ENCODE measurements at places on chromosomes 16 and 17.

GRCh38 chr17:57899822-57900221 lies 50.0 kb upstream of the MRPS23 start:
- DNase-seq = no peak
- no peaks in the 10 kb centered on the region for H3K36me3 ChIP-seq
- H3K4me3 ChIP-seq = no peak overlapping the region
- H3K27ac ChIP-seq = no peak overlapping the region
- H3K4me1 ChIP-seq = peaks cover 10% of the 10 kb centered on the region

- peaks cover 71% of the 10 kb centered on the region for H3K27me3 ChIP-seq
- H3K36me3 ChIP-seq = no peaks in the 10 kb centered on the region
- no peak overlapping the region for H3K27ac ChIP-seq
- DNase-seq = peak; percentile 30
Measured at GRCh38 chr16:80932708-80933095, 74.0 kb downstream of the CMC2 start.

- DNase-seq = peak; percentile 55
- no peaks in the 10 kb centered on the region for H3K27me3 ChIP-seq
- no peak overlapping the region for H3K27ac ChIP-seq
- H3K36me3 ChIP-seq = peaks cover 55% of the 10 kb centered on the region
Measured at GRCh38 chr17:45394913-45395568, 37.6 kb downstream of the ARHGAP27 start.

DNA sequence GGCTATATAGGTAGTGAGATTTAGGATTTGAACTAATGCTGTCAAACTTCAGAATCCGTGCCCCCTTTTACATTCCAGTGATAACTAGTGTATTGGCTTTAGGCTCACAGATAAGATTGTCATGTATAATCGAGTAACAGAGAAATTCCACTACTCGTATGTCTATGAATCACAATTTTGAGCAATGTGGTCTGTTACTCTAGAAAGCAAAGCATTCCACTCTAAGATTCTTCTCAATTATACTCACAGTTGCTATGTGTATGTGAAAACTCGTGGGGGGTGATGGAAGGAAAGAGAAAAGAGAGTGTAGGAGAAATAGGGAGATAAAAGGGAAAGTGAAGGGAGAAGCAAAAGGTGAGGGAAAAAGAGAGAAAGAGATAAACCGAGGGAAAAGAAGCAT lies 1175.1 kb upstream of the GOT2 start:
- no peaks in the 10 kb centered on the region for H3K36me3 ChIP-seq
- no peak for DNase-seq
- H3K4me3 ChIP-seq = no peak overlapping the region
- H3K27me3 ChIP-seq = no peaks in the 10 kb centered on the region

DNA sequence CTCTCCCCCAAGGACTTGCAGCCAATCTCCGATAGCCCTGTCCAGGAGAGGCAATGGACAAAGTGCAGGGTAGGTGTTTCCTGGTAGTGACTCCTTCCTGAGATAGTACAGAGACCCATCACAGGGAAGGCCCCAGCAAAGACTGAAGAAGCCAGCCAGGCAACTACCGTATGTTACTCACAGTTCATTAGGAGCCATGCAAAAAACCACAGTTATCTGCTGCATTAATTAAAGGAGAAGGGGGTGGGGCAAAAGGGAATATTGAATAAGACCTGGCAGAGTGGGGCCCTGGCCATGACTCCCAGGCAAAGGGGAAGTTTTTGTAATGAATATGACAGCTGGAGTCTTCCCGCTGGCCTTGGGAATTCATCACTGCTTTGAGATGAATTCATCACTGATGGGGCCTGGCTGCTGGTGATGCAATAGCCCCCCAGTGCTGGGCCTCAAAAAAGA lies 2.5 kb upstream of the SLC13A2 start:
- H3K4me3 ChIP-seq = no peak overlapping the region
- peaks cover 8% of the 10 kb centered on the region for H3K27me3 ChIP-seq
- H3K27ac ChIP-seq = no peak overlapping the region
- DNase-seq = no peak
- H3K36me3 ChIP-seq = no peaks in the 10 kb centered on the region

- no peak overlapping the region for H3K4me3 ChIP-seq
- H3K4me1 ChIP-seq = peaks cover 2% of the 10 kb centered on the region
- DNase-seq = no peak
- H3K36me3 ChIP-seq = no peaks in the 10 kb centered on the region
Measured at GRCh38 chr16:85728879-85729278, 22.0 kb downstream of the C16orf74 start.

DNA sequence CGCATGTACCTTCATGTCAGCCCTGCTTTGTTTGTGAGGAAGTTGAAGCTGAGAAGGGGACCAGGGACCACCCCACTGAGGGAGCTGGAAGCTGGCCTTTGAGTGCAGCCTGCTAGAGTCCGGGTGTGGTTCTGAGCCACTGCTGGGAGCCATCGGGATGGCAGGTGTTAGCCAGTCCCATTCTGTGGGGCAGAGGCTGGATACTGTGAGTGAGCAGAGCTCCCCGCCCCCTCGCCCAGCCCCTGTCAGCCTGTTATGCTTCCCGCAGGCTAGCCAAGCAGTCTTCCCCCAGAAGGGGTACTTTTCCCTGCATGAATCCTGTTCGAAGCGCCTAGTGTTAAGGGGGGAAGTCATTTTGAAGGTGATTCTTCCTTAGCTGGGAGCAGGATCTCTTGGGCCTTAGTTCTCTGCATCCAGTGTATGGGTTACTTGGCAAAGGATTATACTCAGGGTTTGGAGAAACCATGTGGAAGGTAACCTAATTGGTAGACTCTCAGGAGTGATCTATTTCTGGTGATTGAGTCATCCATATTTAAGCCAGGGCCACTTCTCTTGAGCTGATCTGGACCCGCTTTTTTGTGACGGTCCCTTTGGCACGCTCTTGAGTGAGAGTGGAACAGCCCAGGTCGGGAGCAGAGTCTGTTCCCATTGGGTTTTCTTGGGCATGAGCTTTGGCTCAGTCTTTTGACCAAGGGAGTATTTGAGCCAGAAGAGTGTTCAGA lies 23.8 kb downstream of the AKAP1 start:
- peak overlapping the region; percentile 12 for H3K27ac ChIP-seq
- H3K4me1 ChIP-seq = peaks cover 8% of the 10 kb centered on the region
- H3K4me3 ChIP-seq = no peak overlapping the region

- H3K4me3 ChIP-seq = no peak overlapping the region
- no peaks in the 10 kb centered on the region for H3K27me3 ChIP-seq
- H3K36me3 ChIP-seq = peaks cover 1% of the 10 kb centered on the region
- no peak for DNase-seq
Measured at GRCh38 chr16:46947900-46948547, 25.4 kb downstream of the DNAJA2 start.

- no peaks in the 10 kb centered on the region for H3K4me1 ChIP-seq
- H3K27ac ChIP-seq = no peak overlapping the region
- no peaks in the 10 kb centered on the region for H3K36me3 ChIP-seq
- peaks cover 32% of the 10 kb centered on the region for H3K27me3 ChIP-seq
- no peak for DNase-seq
Measured at GRCh38 chr17:5631958-5632590, 47.8 kb upstream of the NLRP1 start.

GRCh38 chr17:80861892-80862291 lies 129.7 kb upstream of the CHMP6 start:
- H3K4me1 ChIP-seq = peaks cover 87% of the 10 kb centered on the region
- peak; percentile 66 for DNase-seq
- no peak overlapping the region for H3K4me3 ChIP-seq
- H3K27ac ChIP-seq = peak overlapping the region; percentile 98
- peaks cover 84% of the 10 kb centered on the region for H3K36me3 ChIP-seq

GRCh38 chr17:65055280-65055707 lies 1.2 kb downstream of the GNA13 start:
- no peaks in the 10 kb centered on the region for H3K27me3 ChIP-seq
- peak overlapping the region; percentile 96 for H3K27ac ChIP-seq

GRCh38 chr16:46949241-46949892 lies 24.1 kb downstream of the DNAJA2 start:
- H3K36me3 ChIP-seq = peaks cover 10% of the 10 kb centered on the region
- peaks cover 21% of the 10 kb centered on the region for H3K4me1 ChIP-seq

- H3K4me1 ChIP-seq = peaks cover 5% of the 10 kb centered on the region
- no peak overlapping the region for H3K4me3 ChIP-seq
- H3K27me3 ChIP-seq = peaks cover 12% of the 10 kb centered on the region
- no peaks in the 10 kb centered on the region for H3K36me3 ChIP-seq
Measured at GRCh38 chr17:50614471-50615051, 20.1 kb upstream of the ABCC3 start.

GRCh38 chr17:49690256-49690655 lies 12.4 kb upstream of the SPOP start:
- peaks cover 52% of the 10 kb centered on the region for H3K4me1 ChIP-seq
- no peak overlapping the region for H3K27ac ChIP-seq
- H3K27me3 ChIP-seq = no peaks in the 10 kb centered on the region
- no peak overlapping the region for H3K4me3 ChIP-seq
- peak; percentile 8 for DNase-seq
- peaks cover 4% of the 10 kb centered on the region for H3K36me3 ChIP-seq

DNA sequence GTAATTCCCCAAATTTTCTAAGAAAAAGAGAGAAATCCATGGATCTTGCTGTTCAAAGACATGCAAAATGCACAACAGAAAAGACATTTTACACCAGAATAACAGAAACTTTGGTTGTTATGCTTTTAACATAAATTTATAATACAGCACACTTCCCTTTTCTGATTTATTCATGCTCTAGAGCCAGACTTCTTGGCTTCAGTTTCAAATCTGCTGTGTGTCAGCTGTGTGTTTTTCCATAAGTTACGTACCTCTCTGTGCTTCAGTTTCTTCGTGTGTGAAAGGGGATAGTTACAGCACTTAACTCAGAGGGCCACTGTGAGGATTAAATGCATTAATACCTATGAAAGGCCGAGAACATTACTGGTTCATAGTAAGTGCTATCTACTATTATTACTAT lies 6.8 kb upstream of the CCL3L1 start:
- H3K4me3 ChIP-seq = no peak overlapping the region
- DNase-seq = no peak
- H3K27me3 ChIP-seq = peaks cover 18% of the 10 kb centered on the region
- H3K4me1 ChIP-seq = peaks cover 38% of the 10 kb centered on the region
- H3K36me3 ChIP-seq = no peaks in the 10 kb centered on the region
- H3K27ac ChIP-seq = no peak overlapping the region

DNA sequence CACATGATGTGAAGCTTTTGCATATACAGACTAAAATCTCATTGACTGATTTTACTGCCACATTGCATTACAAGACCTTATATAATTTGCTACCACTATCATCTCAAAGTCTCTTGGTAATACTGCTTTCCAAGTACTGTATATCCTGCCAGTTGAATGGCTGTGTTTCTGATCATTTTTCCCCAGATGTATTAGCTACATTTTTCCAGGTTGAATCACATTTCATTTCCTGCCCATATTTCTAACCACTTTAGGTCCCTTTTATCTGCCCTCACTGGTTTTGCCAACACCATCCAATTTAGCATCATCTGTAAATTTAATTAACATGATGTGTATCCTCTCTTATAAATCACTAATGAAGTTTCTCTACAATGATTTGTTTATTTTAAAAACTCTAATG lies 365.7 kb upstream of the PMFBP1 start:
- H3K4me3 ChIP-seq = no peak overlapping the region
- peaks cover 4% of the 10 kb centered on the region for H3K4me1 ChIP-seq
- no peaks in the 10 kb centered on the region for H3K27me3 ChIP-seq

GRCh38 chr16:87505834-87506233 lies 13.0 kb upstream of the ZCCHC14 start:
- no peak overlapping the region for H3K27ac ChIP-seq
- peaks cover 8% of the 10 kb centered on the region for H3K4me1 ChIP-seq
- H3K27me3 ChIP-seq = peaks cover 40% of the 10 kb centered on the region
- no peak for DNase-seq

DNA sequence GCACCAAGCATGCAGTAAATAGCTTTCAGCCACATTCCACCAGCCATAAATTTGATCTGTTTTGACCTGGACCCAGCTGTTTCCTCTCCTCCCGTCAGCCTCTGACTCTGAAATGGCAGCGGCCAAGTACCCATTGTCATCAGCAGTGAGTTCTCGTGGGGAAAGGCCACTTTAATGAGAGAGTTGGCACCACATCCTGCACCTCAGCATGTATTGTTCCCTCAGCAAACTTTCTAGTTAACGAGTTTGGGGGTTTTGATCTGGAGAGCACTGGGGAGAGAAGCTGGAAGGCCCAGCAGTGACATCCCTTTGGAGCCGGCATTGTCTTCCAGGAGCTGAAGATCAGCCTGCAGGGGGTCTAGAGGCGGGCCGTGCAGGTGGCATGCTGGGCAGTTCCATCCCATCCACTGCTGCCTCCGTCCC lies 84.9 kb downstream of the RPA1 start:
- no peak overlapping the region for H3K4me3 ChIP-seq
- H3K27me3 ChIP-seq = peaks cover 32% of the 10 kb centered on the region
- no peak overlapping the region for H3K27ac ChIP-seq

DNA sequence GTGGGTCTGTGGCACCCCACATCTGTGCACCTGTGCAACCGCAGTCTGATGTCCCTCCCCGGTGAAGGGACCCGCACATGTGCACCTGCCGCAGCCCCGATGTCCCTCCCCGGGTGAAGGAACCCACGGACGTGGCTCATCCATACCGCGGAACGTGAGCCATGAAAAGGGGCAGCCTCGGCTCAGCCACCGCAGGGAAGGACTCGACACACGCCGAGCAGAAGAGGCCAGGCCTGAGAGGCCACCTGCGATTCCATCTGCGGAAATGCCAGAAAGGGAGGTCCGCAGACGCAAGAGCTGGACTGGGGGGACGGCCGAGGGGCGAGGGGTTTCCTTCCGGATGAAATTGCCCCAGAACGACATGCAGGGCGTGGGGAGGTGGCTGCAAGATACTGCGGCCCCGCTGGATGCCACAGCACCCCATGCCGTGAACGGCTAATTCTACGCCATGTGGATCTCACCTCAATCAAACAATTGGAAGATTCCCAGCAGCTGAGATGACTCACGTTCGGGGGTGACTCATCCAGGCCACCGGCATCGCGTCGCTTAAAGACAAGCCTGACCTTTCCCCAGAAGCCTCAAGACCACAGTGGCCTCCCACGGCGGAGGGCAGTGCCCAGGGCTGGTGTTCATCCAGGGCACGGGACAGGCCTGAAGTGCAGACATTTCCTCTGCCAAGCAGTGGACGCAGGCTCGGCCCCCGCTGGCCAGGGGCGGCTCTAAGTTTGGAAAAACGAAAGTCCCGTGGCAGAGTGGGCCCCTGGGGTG lies 21.0 kb downstream of the SOX8 start:
- H3K36me3 ChIP-seq = no peaks in the 10 kb centered on the region
- DNase-seq = peak; percentile 85
- peak overlapping the region; percentile 84 for H3K27ac ChIP-seq
- H3K4me3 ChIP-seq = peak overlapping the region; percentile 44
- H3K4me1 ChIP-seq = peaks cover 63% of the 10 kb centered on the region
- no peaks in the 10 kb centered on the region for H3K27me3 ChIP-seq

DNA sequence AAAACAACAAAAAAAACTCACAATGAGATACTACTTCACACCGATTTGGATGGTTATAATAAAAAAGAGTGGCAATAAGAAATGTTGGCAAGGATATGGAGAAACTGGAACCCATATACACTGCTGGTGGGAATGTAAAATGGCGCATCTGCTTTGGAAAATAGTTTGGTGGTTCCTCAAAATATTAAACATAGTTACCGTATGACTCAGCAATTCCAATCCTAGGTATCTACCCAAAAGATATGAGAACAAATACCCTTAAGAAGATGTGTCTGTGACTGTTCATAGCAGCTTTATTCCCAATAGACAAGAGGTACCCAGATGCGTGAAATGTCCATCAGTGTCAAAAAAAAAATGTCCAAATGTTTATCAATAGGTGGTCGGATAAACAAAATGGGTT lies 7.2 kb downstream of the CPPED1 start:
- H3K4me3 ChIP-seq = no peak overlapping the region
- DNase-seq = no peak
- H3K27ac ChIP-seq = no peak overlapping the region
- peaks cover 11% of the 10 kb centered on the region for H3K4me1 ChIP-seq
- H3K27me3 ChIP-seq = no peaks in the 10 kb centered on the region
- peaks cover 6% of the 10 kb centered on the region for H3K36me3 ChIP-seq

GRCh38 chr17:51941272-51941671 lies 217.2 kb downstream of the CA10 start:
- no peak overlapping the region for H3K27ac ChIP-seq
- H3K36me3 ChIP-seq = no peaks in the 10 kb centered on the region
- DNase-seq = no peak
- no peak overlapping the region for H3K4me3 ChIP-seq
